Tibial nerve (tissue), 4 donors: ENCODE measurements at places on chromosomes 1 and 21. TPM values are rescaled to one million over a fixed set of nuclear protein-coding genes. Genes with fewer than 3 reads are reported as not detected.

DNA sequence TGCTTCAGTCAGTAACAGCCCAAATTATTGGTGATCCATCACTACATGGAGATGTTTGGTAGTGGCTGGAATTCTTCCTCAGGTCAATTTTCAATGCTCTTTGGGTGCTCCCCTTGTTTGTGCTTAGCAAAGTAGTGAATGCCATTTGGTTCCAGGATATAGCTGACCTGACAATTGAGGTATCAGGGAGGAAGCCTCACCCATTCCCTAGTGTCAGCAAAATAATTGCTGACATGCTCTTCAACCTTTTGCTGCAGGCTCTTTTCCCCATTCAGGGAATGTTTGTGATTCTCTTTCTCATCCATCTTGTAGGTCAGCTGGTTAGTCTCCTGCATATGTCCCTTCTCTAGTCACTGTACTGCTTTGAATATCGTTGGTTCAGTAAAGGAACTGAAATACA is 7.1 kb upstream of the OR10K1 start:
- DNase-seq, result no peak

DNA sequence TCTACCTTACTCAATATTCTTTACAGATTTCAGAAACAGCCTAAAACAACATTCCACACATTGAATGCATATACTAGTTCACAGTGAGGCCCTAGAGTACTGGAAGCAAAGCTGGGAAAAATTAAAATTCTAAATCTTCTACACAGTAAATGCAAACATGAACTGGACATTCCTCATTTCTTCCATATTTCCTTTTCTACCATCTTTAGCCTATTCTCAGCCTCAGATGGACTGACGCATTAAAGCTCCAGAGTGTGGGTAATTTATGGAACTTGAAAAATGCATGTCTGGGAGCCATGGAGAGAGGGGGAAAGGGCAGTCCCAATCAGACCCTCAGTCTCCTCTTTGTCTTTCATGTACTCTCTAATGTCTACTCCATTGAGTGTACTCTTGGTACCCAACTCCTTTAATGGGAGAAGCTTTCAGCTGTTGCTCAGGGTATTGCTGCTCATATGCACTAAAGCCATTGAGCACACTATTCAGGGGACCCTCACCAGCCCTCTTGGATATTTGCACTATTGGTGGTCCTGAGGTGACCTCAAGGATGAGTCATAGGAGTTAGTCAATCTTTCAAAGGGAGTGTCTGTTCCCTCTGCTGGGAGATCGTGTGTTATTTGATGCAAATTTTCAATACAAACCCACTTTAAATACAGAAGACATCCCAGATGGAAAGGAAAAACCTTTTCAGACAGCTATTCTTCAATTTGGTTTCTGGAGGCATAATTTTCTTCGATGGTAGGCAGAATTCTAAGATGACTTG is 83.3 kb upstream of the KCNJ15 start:
- no peak for DNase-seq

GRCh38 chr1:156486421-156487344 is 13.9 kb downstream of the MEF2D start:
- DNase-seq, result no peak

DNA sequence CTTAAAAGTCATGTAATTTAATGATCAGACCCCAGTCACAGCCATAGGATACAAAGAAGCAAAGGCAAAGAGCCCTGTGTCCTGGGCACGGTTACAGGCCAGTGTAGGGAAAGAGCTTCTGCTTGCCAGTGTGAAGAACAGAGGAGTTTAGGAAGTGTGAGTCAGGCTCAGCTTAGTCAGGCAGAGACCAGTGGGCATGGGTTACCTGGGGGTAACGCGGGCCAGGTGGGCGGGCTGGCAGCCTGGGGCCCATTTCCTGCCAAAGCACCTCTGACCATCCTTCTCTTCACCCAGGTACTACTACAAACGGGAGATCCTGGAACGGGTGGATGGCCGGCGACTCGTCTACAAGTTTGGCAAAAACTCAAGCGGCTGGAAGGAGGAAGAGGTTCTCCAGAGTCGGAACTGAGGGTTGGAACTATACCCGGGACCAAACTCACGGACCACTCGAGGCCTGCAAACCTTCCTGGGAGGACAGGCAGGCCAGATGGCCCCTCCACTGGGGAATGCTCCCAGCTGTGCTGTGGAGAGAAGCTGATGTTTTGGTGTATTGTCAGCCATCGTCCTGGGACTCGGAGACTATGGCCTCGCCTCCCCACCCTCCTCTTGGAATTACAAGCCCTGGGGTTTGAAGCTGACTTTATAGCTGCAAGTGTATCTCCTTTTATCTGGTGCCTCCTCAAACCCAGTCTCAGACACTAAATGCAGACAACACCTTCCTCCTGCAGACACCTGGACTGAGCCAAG is 4.7 kb downstream of the ELF3 start:
- DNase-seq, result no peak

DNA sequence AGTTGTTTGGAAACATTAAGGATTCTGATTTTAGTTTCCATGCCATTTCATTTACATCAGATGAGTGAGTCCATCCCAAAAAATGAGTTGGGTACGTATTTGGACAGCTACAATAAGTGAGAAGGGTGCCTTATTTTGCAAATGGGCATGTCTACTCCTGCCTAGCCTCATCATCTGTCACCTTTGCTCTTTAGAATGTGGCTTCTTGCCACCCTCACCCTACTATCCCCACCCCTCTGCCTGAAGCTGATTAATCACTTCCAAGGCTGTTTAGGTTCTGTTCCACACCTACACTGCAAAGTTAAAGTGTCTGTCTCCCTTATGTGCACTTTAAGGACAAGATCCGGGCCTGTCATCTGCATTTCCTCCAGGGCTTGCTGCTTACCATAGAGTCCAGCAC is 61.2 kb downstream of the ST6GALNAC5 start:
- no peak for DNase-seq

DNA sequence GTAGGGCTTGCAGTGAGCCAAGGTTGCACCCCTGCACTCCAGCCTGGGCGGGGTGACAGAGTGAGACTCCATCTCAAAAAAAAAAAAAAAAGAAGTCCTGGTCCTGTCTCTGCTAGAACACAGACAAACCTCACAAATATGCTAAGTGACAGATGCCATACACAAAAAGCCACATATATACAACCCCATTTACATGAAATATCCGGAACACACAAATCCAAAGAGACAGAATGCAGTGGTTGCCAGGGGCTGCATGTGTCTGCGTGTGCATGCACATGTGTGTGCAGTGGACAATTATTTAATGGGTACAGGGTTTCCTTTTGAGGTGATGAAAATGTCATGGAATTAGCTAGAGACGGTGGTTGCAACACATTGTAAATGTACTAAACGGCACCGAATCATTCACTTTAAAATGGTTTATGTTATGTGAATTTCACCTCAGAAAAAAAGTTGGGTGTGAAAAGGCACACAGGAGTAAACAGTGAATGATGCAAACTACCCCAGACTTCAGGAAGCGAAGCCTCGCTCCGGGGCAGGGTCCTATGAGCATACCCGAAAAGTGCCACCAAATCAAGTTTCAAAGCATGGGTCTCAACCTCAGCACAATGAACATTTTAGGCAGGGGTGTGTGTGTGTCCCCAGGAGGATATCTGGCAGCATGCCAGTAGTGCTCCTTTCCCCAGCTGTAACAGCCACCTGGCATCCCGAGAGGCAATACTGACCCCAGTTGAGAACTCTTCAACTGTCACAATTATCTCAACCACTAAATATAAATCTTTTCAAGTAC is 48.3 kb downstream of the GNB1 start:
- no peak for DNase-seq

- no peak for DNase-seq
Measured at GRCh38 chr1:54800899-54801759, at the start of gene TTC22. TSS of gene TTC22 (minus strand) at chr1:54801323. CDS start at chr1:54801163, 160 bp downstream.

Gene PLCH2
- 0.30 TPM for total RNA-seq

Gene S100A1
- total RNA-seq, result 41.4 TPM

Gene CDC20
- 1.8 TPM for total RNA-seq

Gene VANGL2
- total RNA-seq, result 0.84 TPM

Gene OR6K3
- not detected for total RNA-seq

Gene CFHR2
- total RNA-seq, result not detected
